Upper lobe of left lung (tissue), 6 donors: ENCODE measurements at places on chromosomes 2 and 18. TPM values are rescaled to one million over a fixed set of nuclear protein-coding genes. Genes with fewer than 3 reads are reported as not detected.

DNA sequence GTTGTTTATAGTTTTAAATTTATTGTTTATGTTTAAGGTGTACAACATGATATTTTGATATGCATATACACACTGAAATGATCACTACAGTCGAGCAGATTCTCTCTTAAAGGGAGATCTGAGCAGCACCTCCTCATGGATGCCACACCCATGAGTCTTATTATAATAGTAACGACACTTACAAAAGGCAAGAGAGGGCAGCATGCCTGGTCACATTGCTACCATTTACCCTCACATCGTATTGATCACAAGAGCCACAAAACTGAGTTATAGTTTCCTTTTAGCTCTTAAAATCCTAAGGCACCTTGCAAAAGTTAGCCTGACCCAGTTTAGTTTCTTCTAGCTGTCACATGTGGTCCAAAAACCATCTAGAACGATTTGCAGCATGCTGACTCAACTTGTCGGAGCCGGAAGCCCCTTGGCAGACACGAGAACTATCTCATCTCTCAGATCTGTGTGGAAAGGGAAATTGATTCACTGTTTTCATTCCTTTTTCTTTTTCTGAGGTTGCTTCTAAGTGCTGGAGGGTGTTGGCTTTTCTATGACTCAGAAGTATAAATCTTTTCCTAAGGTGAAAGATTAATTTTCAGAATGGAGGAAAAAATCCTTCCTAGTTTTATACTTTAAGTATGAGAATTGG, 85.3 kb downstream of the CDC42EP3 start:
- DNase-seq, result peak; percentile 50

GRCh38 chr18:35158728-35159450, 81.9 kb upstream of the ZNF397 start:
- no peak for DNase-seq

DNA sequence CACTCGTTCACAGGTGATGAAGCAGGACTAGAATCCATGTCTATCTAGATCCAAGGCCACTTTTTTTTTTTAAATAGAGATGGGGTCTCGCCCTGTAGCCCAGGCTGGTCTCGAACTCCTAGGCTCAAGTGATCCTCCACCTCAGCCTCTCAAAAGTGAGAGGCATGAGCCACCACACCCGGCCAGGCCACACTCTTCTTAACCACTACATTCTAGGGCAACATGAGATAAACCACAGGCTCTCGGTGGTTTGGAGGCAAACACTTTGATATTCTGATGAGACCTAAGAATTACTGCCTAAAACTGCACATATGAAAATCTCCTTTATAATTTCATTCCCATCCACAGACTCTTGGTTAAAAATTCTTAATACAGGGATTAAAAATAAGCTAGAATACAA, 51.8 kb downstream of the USP34 start:
- DNase-seq, result no peak

- no peak for DNase-seq
These were observed 630.5 kb upstream of the FANCL start for GRCh38 chr2:58871469-58872142.

DNA sequence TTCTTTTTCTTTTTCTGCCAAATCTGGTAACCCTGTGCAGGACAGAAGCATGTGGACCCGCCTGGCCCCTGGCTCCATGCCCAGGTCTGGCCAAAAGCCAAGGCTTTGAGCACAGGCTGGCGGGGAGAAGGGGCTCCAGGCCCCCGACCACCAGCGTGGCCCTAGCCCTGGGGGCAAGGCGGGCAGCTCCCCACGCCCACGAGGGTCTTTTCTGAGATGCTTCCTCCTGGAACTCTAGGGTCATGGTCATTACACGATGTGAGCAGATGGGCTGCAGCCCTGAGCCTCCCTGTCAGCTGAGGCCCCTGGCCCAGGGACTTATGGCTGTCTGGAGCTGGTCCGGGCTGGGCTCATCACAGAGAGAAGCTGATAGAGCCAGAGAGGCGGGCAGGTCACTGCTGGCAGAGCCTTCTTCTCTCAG, 5.7 kb upstream of the OTOS start:
- no peak for DNase-seq

- no peak for DNase-seq
These were observed 202.4 kb upstream of the SIX2 start for GRCh38 chr2:45211636-45212035.

- no peak for DNase-seq
These were observed 579.5 kb downstream of the MBD2 start for GRCh38 chr18:53644799-53645471.

- peak; percentile 93 for DNase-seq
These were observed 649 bp downstream of the ESCO1 start for GRCh38 chr18:21599585-21600525.

DNA sequence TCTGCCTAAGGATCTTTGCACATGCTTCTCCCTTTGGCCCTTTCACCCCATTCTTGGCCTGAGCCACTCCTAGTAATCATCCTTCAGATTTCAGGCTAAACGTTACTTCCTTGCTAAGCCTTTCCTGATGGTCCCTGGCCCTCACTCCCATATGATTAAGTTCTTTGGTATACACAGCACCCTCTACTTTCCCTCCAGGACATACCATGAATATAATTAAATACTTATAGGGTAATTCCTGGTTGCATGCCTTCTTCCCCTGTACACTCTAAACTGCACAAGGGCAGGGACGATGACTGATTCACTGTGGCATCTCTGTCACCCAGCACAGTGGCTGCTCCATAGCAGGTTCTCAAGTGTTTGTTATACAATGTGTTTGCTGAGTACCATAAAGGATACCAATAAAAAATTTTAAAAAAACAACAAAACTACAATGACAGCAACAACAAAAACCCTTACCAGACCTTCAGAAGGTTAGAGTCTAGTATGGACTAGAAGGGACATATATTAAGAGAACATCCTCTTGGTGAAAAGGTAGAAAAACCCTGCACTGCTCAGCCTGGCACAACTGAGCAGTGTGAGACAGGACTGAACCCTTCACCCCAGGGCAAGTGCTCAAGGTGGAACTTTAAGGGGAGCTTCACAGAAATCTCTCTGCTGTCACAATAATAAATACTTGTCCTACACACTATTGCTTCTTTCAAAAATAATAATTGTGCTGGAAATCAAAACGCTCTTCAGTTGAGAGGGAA, 76.2 kb downstream of the AAK1 start:
- no peak for DNase-seq

- no peak for DNase-seq
These were observed 42.4 kb upstream of the RPE start for GRCh38 chr2:209960045-209960444.

DNA sequence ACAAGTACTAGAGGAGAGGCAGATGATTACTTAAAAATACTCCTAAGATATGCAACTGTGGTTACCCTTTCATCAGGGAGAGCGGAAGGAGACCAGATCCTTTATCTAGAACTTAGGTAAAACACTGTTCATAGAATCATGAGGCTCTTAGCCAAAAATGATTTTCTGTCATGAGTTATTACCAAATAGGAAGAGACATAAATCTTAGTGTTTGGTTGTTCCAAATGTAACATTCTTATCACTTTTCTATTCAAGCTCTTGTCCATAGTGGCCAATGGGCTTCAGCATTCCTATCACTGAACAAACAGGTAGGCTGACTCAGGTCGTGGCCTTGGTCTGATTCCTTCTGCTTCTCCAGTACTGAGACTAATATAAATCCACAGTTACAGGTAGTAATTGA, 38.5 kb downstream of the RPRD1A start:
- DNase-seq, result no peak

FAM237A gene
- not detected for total RNA-seq
